H9 (cell line): ENCODE measurements at places on chromosomes 13 and 19. TPM values are rescaled to one million over a fixed set of nuclear protein-coding genes. Genes with fewer than 3 reads are reported as not detected.

DNA sequence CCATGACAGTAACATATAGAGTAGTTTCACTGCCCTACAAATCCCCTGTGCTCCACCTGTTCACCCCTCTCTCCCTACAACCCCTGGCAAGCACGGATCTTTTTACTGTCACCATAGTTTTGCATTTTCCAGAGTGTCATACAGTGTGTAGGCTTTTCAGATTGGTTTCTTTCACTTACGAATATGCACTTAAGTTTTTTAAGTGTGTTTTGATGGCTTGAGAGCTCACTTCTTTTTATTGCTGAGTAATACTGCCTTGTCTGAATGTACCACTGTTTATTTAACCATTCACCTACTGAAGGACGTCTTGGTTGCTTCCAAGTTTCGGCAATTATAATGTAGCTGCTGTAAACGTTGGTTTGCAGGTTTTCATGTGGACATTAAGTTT is 175.1 kb downstream of the ITGBL1 start:
- H3K4me3 ChIP-seq, result no peak overlapping the region
- H3K27ac ChIP-seq, result no peak overlapping the region
- H3K27me3 ChIP-seq, result no peaks in the 10 kb centered on the region
- no peaks in the 10 kb centered on the region for H3K4me1 ChIP-seq
- DNase-seq, result no peak

DNA sequence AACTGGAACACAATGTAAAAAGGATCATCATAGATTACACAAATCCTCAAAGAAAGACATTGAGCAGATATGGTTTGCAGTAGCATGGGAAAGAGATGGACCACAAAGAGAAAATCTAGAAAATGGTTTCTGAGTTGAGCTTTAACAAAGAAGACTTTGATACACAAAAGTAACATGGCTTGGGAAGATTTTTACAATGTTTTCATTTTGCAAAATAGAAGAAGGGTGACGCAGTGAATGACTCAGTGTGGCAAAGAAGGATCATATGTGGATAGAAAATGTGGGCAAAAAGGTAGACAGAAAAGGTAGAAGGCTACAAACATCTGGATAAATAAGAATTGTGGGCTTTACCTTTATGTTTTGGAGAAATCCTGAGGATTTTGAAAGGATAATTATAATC is 1220.5 kb downstream of the PCDH17 start:
- no peaks in the 10 kb centered on the region for H3K36me3 ChIP-seq
- DNase-seq, result no peak
- H3K4me1 ChIP-seq, result no peaks in the 10 kb centered on the region
- H3K4me3 ChIP-seq, result no peak overlapping the region

DNA sequence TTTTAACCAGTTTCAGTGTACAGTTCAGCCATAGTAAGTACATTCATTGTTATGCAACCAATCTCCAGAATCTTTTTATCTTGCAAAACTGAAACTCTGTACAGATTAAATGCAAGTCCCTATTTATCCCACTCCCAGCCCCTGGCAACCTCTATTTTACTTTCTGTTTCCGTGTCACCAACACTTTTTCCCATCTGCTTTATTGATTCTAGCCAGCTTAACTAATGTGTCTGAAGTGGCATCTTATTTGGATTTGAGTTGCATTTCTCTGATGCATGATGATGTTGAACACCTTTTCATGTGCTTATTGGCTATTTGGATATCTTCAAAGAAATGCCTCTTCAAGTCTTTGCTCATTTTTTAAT is 18.9 kb downstream of the SPATA13 start:
- H3K4me1 ChIP-seq, result no peaks in the 10 kb centered on the region; the same call in 1 of the 2 replicates
- H3K27me3 ChIP-seq, result no peaks in the 10 kb centered on the region
- no peaks in the 10 kb centered on the region for H3K36me3 ChIP-seq
- DNase-seq, result no peak

- no peak overlapping the region for H3K4me3 ChIP-seq
- no peaks in the 10 kb centered on the region; the same call in 1 of the 2 replicates for H3K4me1 ChIP-seq
- peaks cover 15% of the 10 kb centered on the region; the same call in 1 of the 2 replicates for H3K27me3 ChIP-seq
- DNase-seq, result no peak
Measured at GRCh38 chr19:5563935-5564612, 3.7 kb downstream of the TINCR start.

DNA sequence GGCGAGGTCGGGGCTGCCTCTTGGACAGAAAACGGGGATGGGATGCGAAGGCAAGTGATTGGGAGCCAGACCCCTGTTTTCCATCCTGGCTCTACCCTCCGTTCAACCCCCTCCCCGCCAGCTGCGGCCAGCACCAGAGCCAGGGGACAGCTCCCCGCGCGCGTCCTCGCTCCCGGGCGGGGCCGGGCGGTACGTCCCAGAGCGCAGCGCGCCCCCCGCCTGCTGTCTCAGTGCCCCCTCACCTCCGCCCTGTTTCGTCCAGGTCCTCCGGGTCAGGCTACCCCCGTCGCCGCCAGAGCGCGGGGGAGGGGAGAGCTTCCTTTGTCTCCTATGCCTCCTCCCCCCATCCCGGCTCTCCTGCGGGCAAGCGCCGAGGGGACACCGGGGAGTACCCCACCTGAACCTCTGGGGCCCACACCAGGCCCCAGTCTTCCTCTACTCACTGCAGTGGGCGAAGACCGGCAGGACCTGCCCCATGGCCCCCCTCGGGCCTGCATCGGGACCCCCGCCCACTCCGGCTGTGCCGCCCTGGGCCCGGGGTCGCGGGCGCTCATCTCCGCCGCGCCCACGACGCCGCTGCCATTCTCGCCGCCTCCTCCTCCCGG is 396 bp downstream of the RTN2 start:
- no peaks in the 10 kb centered on the region; the same call in 1 of the 2 replicates for H3K27me3 ChIP-seq
- H3K27ac ChIP-seq, result no peak overlapping the region
- peak; percentile 82 for DNase-seq
- peaks cover 4% of the 10 kb centered on the region; the same call in 1 of the 2 replicates for H3K4me1 ChIP-seq
- H3K36me3 ChIP-seq, result peaks cover 2% of the 10 kb centered on the region

- H3K36me3 ChIP-seq, result no peaks in the 10 kb centered on the region; the same call in 1 of the 2 replicates
- H3K4me3 ChIP-seq, result no peak overlapping the region
- H3K4me1 ChIP-seq, result no peaks in the 10 kb centered on the region; the same call in 1 of the 2 replicates
Measured at GRCh38 chr13:102195566-102196462, 206.0 kb downstream of the FGF14 start.

DNA sequence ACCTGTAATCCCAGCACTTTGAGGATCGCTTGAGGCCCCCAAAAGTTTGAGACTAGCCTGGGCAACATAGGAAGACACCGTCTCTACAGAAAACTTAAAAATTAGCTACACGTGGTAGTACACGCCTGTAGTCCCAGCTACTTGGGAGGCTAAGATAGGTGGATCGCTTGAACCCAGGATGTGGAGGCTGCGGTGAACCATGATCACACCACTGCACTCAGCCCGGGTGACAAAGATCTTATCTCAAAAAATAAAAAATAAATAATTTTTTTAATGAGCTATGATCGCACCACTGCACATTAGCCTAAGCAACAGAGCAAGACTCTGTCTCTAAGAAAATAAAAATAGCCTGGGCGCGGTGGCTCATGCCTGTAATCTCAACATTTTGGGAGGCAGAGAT is 6.6 kb downstream of the RCBTB2 start:
- H3K27ac ChIP-seq, result no peak overlapping the region
- no peak for DNase-seq
- no peaks in the 10 kb centered on the region for H3K36me3 ChIP-seq
- H3K27me3 ChIP-seq, result no peaks in the 10 kb centered on the region
- no peaks in the 10 kb centered on the region for H3K4me1 ChIP-seq

DNA sequence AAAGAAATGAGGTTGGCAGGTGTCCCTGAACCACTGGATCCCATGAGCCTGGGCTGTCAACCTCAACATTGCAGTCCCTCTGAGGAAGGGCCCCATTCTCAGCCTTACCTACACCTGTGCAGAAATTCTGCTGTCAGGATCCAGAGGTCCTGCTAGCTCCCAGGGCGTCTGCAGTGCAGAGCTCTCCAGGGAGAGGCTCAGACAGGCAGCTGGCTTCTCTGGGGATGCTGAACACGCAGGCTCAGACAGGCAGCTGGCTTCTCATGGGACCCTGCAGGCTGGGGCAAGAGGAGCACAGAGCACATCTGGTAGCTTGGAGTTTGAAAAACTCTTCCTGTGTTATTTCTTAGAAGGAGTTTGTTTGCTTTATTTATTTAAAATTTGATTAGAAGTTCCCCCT is 50.9 kb downstream of the TMEM255B start:
- DNase-seq, result no peak
- no peak overlapping the region for H3K4me3 ChIP-seq

- H3K36me3 ChIP-seq, result peaks cover 57% of the 10 kb centered on the region
- H3K4me3 ChIP-seq, result no peak overlapping the region
- DNase-seq, result no peak
- no peaks in the 10 kb centered on the region for H3K27me3 ChIP-seq
Measured at GRCh38 chr19:45785781-45786532, 3.7 kb upstream of the DMPK start.

GRCh38 chr19:53880711-53881481 is 1.1 kb upstream of the PRKCG start:
- no peaks in the 10 kb centered on the region for H3K27me3 ChIP-seq
- DNase-seq, result peak; percentile 70
- H3K4me3 ChIP-seq, result no peak overlapping the region

- H3K4me3 ChIP-seq, result no peak overlapping the region
- peaks cover 63% of the 10 kb centered on the region for H3K27me3 ChIP-seq
- no peak for DNase-seq
Measured at GRCh38 chr19:13026462-13027370, 31.4 kb downstream of the NFIX start.

GRCh38 chr19:533364-534058 is 2.0 kb downstream of the CDC34 start:
- peaks cover 21% of the 10 kb centered on the region for H3K36me3 ChIP-seq
- DNase-seq, result no peak
- H3K4me3 ChIP-seq, result peak overlapping the region; percentile 88
- H3K27me3 ChIP-seq, result no peaks in the 10 kb centered on the region

DNA sequence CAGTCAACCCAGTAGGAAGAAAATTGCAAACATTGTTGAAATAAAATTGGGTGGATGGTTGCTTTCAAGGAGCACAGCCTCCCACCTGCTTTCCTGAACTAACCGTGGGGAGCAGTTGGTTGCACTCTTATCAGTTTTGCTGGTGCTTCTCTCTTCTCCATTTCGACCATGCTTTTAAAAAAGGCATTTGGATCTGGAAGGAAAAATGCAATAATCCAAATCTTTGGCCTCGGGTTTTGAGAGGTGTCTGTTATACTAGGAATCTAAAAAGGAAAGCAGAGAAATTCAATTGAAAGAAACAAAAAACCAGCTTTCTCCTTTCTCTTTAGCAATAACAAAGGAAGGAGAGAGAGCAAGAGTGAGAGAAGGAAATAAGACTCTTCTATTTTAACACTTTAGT is 113.6 kb upstream of the ARGLU1 start:
- H3K27ac ChIP-seq, result peak overlapping the region; percentile 68
- no peaks in the 10 kb centered on the region; the same call in 1 of the 2 replicates for H3K36me3 ChIP-seq
- H3K4me3 ChIP-seq, result peak overlapping the region; percentile 38
- no peaks in the 10 kb centered on the region; the same call in 1 of the 2 replicates for H3K27me3 ChIP-seq
- H3K4me1 ChIP-seq, result peaks cover 9% of the 10 kb centered on the region; the same call in 1 of the 2 replicates
- no peak for DNase-seq

GRCh38 chr19:54257116-54257480 is at the start of gene LILRB5:
TSS of gene LILRB5 (minus strand) at chr19:54257273. CDS start at chr19:54257193, 80 bp downstream.
- H3K4me3 ChIP-seq, result no peak within 1 kb of the TSS
- no peaks in the 10 kb centered on the region for H3K4me1 ChIP-seq
- H3K27ac ChIP-seq, result no peak within 1 kb of the TSS
- H3K27me3 ChIP-seq, result no peaks in the 10 kb centered on the region
- H3K36me3 ChIP-seq, result no peaks in the 10 kb centered on the region
- DNase-seq, result no peak

- peaks cover 47% of the 10 kb centered on the region for H3K36me3 ChIP-seq
- no peaks in the 10 kb centered on the region for H3K4me1 ChIP-seq
- no peak for DNase-seq
- H3K4me3 ChIP-seq, result no peak overlapping the region
- H3K27ac ChIP-seq, result no peak overlapping the region
- H3K27me3 ChIP-seq, result no peaks in the 10 kb centered on the region
Measured at GRCh38 chr19:322616-323015, 22.0 kb downstream of the MIER2 start.

- H3K27ac ChIP-seq, result no peak overlapping the region
- no peaks in the 10 kb centered on the region for H3K27me3 ChIP-seq
- no peaks in the 10 kb centered on the region; the same call in 1 of the 2 replicates for H3K4me1 ChIP-seq
- no peak overlapping the region for H3K4me3 ChIP-seq
- no peaks in the 10 kb centered on the region for H3K36me3 ChIP-seq
- DNase-seq, result no peak
Measured at GRCh38 chr13:97130190-97130589, 91.9 kb upstream of the MBNL2 start.

DNA sequence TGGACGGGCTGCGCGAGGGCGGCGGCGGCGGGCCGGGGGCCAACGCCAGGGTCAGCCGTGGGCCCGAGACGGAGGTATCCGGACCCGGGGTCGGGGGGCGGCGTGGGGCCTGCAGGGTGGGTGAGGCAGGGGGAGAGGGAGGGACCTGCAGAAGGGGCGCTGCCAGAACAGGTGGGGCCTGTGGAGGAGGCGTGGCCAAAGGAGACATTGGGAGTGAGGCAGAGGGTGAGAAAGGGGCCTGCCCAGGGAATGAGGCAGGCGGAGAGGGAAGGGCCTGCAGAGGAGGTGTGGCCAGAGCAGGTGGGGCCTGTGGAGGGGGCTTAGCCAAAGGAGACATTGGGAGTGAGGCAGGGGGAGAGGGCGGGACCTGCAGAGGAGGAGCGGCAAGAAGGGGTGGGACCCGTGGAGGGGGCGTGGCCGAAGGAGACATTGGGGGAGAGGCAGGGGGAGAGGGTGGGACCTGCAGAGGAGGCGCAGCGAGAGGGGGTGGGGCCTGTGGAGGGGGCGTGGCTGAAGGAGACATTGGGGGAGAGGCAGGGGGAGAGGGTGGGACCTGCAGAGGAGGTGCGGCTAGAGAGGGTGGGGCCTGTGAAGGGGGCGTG is 4.2 kb downstream of the PRR36 start:
- H3K27me3 ChIP-seq, result peaks cover 1% of the 10 kb centered on the region; the same call in 1 of the 2 replicates
- DNase-seq, result peak; percentile 97
- H3K4me1 ChIP-seq, result no peaks in the 10 kb centered on the region; the same call in 1 of the 2 replicates
- peaks cover 6% of the 10 kb centered on the region for H3K36me3 ChIP-seq
- no peak overlapping the region for H3K27ac ChIP-seq
- peak overlapping the region; percentile 75; the same call in 2 of the 3 replicates for H3K4me3 ChIP-seq

GRCh38 chr19:53471916-53472315 is 4.4 kb downstream of the ZNF813 start:
- H3K27me3 ChIP-seq, result no peaks in the 10 kb centered on the region
- H3K36me3 ChIP-seq, result peaks cover 33% of the 10 kb centered on the region
- H3K4me1 ChIP-seq, result no peaks in the 10 kb centered on the region; the same call in 1 of the 2 replicates

DNA sequence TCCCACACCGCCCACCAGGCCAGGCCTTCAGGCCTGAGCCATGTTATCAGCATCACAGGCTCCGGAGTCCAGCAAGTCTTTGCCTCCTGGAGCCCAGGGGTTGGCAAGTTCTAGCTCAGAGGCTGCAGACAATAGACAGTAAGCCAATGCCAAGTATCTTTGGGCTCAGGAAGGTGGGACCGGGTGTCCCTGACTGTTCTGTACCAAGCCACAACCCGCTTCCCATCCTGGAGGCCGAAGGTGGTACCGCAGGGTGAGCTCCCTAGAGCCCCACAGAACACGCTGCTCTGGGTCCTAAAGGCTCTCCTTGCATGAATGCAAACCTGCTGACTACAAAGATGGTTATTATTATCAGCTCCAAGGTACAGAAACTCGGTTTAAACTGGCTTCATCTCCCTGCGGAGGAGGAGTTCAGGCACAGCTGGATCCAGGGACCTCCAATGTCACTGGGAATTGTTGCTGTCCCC is 5.5 kb upstream of the FSTL3 start:
- no peaks in the 10 kb centered on the region for H3K27me3 ChIP-seq
- no peaks in the 10 kb centered on the region for H3K36me3 ChIP-seq
- H3K4me3 ChIP-seq, result no peak overlapping the region
- no peak overlapping the region for H3K27ac ChIP-seq
- peak; percentile 63 for DNase-seq

The SPTBN4 gene
- 2.7 and 2.9 TPM in 2 replicates for total RNA-seq

The CD22 gene
- not detected in 2 replicates for total RNA-seq

The ADGRE2 gene
- 1.2 and 1.4 TPM in 2 replicates for total RNA-seq

The PALM gene
- total RNA-seq, result 18.5 and 23.6 TPM in 2 replicates

The OBI1 gene
- 24.4 and 25.0 TPM in 2 replicates for total RNA-seq

The TRPC4 gene
- 18.9 and 19.0 TPM in 2 replicates for total RNA-seq

The PRODH2 gene
- not detected in 2 replicates for total RNA-seq
